ENCODE measurements at places on chromosomes 2 and 18.

GRCh38 chr18:32920796-32921787 is 148.3 kb upstream of the KLHL14 start:
- DNase-seq, result peak; percentile 74

DNA sequence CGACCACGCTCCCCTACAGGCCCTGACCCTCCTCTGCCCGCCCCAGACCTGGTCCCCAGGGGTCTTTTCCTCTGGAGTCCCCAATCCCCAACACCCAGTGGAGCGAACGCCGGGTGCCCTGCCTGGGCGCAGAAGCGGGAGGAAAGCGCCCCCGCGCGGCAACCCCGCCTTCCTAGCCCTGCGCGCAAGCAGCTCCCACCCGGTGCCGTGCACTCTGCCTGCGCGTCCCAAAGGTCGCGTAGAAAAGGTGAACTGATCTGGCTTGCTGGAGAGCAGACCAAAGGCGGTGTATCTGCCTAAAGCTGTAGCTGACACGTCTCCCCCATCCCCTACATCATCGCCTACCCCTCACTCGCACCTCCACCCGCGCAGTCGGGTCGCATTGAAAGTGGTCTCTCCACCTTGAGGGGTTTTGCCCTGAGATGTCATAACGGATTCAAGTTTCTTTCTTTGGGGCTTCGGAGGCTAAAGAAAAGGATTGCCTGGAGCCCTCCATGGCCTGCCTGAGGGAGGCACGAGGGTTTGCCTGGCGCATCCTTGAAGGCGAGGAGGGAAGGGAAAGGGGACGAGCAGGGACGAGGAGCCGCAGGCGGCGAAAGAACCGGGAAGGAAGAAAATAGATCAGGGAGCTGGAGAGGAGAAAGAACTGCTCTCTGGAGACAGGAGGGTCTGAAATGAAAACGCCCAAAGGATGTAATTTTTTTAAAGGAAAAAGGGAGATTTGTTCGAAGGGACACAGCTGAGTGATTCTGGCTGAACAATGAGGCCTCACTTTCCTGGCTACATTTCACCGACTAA is 5.8 kb downstream of the GAD1 start:
- DNase-seq, result no peak

DNA sequence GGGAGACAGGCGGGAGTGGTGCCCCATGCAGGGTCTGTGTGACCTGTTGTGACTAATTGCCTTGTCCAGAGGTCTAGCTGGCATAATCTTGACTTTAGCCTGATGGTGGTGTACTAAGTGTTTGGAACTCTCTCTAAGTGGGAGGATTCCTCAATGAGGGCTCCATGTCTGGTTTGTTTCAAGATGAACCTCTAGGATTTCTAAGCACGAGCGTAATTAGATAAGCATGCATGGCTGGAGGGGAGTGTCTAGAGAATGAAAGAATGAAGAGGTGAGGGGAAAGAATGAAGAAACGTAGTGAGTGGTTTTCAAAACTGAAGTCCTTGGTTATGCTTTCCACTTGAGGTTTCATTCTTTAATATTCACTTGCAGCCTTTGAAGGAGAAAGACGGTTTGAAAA is 833.2 kb upstream of the GYPC start:
- DNase-seq, result no peak

GRCh38 chr18:48732767-48733424 is 194.1 kb downstream of the CTIF start:
- no peak for DNase-seq

- no peak for DNase-seq
These were observed 2.9 kb downstream of the CASP10 start for GRCh38 chr2:201185863-201186262.

DNA sequence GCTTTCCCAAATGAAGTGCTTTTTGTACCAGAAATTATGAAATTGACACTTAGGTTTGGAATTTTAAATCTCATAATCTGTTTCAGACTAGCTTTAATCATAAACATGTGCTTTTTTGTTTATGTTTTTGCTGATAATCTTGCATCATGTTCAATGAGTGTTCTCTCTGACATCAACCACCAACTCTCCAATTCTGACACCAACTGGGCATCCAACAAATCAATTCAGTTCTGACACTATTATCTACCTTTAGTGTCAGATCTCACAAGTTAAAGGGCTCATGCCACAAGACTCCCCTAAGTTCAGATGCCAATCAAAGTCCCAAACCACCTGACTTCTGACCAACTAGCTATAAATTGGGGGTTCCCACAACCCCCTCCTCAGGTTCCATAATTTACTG is 19.6 kb downstream of the PELI1 start:
- DNase-seq, result no peak

- no peak for DNase-seq
These were observed 226.9 kb downstream of the MYO3B start for GRCh38 chr2:170404846-170405245.

- no peak for DNase-seq
These were observed 460.5 kb downstream of the ERBB4 start for GRCh38 chr2:212078103-212078502.

- no peak for DNase-seq
These were observed 497 bp downstream of the COLEC12 start for GRCh38 chr18:499776-500631.

DNA sequence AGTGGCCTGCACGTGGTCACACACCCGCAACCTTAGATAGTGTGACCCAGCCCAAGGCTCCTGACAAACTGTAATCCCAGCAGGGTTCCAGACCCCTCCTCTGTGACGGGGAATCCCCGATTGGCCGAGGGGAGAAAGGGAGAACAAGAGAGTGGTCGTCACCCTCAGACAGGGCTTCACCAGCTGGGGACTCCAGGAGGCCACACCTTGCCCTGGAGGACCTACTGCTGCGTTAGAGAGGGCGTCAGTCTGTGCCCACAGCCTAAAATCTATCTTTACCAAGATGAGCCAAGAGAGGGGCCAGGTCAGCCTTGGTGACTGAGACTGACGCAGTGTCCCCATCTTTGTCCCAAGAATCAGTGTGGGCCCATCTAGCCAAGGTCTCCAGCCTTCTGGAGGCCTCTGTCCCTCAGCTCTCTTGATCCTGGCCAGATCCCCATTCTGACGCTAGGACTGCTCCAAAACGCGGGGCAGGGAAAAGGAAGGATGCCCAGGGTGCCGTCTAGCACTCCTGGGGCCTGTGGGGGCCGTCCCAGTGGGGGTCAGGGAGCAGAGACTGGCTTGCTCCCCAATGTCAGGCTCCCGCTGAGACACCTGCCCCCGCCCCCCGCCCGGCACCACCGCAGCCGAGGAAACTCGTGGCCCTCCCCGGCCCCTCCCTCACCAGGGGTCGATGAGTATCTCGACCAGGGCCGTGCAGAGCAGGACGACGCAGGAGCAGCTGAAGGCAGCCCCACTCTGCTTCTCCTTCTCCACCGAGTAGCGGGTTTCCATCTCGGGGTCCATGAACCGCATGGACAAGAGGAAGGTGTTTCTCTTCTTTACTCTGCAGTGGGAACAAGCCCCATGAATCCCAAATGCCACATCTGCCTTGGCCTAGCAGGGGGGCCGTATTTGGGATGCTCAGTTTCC is 40.9 kb downstream of the CENPO start:
- DNase-seq, result no peak

DNA sequence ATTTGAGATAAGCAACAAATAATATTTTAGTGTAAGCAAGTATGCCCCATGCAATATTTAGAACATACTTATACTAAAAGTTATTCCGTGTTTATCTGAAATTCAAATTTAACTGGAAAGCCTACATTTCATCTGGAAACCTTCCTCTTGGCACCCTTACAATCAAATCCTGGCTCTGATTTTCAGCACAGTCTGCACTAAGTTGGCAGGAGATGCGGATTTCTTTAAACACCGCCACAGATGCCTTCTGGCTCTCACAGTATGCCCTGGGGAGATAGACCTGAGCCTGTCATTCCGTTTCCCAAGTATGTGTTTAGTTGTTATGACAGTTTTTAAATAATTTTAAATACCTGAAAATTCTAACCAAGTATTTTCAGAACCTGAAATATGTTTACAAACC is 7.3 kb upstream of the MLPH start:
- no peak for DNase-seq

GRCh38 chr2:209917154-209917771 is 85.2 kb upstream of the RPE start:
- DNase-seq, result no peak

DNA sequence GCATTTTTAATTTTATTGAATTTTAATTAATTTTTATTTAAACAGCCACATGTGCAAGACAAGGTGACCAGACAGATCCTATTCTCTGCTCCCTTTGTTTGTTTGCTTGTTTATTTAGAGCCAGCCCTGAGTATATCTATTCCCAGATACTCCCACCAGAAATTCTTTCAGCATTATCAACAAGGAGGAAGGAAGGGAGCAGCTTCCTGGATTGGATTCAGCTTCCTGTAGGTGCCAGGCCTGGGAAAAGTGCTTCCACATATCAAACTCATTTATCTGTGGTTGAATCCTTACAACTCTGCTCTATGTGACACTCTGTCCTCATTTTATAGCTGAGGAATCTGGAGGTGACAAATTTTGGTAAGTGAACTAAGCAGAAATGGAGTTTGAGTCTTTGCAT is 60.5 kb upstream of the KLF7 start:
- DNase-seq, result no peak

- no peak for DNase-seq
These were observed 22.2 kb downstream of the ACVR2A start for GRCh38 chr2:147867050-147867449.

GRCh38 chr2:32760628-32761027 is 132.8 kb downstream of the TTC27 start:
- no peak for DNase-seq

GRCh38 chr2:67232936-67233335 is 164.2 kb upstream of the ETAA1 start:
- no peak for DNase-seq

DNA sequence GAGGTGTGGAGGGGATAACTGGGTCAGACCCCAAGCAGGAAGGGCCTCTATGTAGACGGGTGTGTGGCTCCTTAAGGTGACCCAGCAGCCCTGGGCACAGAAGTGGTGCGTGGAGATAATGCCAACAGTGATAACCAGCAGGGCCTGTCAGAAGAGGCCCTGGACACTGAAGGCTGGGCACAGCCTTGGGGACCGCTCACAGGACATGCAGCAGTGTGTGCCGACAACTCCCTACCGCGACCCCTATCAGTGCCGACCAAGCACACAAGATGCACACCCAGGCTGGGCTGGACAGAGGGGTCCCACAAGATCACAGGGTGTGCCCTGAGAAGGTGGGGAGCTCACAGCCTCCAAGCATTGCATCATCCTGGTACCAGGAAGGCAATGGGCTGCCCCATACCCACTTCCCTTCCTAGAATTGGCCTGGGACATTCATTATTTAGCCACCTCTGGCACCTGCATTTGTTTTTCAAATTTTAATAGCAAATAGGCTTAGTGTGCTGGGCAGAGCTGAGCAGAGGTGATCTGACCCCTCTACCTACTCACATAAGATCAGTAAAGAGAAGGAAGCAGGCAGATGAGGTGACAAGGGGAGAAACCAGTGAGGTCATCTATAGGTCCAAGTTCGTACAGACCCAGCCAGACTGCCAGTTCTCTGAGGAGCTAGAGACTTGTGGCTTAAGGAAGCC is 55.2 kb downstream of the BCL11A start:
- no peak for DNase-seq

- no peak for DNase-seq
These were observed 47.0 kb downstream of the STAT4 start for GRCh38 chr2:191103774-191104173.

GRCh38 chr2:161250864-161251436 is 57.3 kb upstream of the PSMD14 start:
- DNase-seq, result peak; percentile 8

GRCh38 chr2:27085673-27086089 is 891 bp upstream of the KHK start:
- no peak for DNase-seq

- DNase-seq, result no peak
These were observed 426.0 kb downstream of the MBD2 start for GRCh38 chr18:53798516-53798915.

DNA sequence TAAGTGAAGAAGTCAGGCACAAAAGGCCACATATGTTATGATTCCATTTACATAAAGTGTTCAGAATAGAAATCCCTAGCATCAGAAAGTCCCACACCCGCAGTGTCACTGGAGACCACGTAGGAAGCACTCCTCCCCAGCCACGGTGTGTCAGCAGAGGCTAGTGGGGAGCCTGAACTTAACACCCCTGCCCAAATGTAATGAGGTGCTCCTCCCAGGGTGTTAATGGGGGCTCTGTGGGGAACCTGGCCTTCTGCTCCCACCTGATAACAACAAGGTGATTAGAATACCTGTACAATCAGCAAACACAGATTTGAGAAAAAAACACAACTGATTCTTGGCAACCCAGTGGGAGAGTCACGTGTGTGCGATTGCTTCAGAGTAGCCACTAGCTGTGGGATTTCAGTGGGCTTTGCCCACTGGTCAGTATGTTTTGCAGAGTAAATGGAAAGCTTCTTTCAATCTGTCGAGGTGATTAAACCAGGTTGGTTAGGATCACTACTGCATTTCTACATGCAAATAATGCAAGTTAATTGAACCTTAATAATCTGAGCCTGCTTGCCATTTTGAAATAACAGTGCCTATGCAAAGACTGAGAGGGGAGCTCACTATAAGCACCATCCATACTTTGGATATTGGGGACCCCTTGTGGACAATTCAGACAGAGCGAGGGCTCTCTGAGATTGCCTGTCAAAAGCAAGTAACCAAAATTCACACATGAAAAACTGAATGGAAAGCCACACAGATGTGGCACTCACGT is 20.6 kb upstream of the ATRAID start:
- peak; percentile 47 for DNase-seq

GRCh38 chr2:155391613-155392130 is 693.2 kb downstream of the KCNJ3 start:
- no peak for DNase-seq

- DNase-seq, result no peak
These were observed 732.6 kb upstream of the CDH7 start for GRCh38 chr18:65018184-65018583.

GRCh38 chr2:54574860-54575247 is 118.7 kb downstream of the SPTBN1 start:
- DNase-seq, result no peak

- DNase-seq, result no peak
These were observed 76.4 kb downstream of the KANSL1L start for GRCh38 chr2:210094787-210095186.

- DNase-seq, result no peak
These were observed 389.8 kb downstream of the FIGN start for GRCh38 chr2:163345795-163346573.

DNA sequence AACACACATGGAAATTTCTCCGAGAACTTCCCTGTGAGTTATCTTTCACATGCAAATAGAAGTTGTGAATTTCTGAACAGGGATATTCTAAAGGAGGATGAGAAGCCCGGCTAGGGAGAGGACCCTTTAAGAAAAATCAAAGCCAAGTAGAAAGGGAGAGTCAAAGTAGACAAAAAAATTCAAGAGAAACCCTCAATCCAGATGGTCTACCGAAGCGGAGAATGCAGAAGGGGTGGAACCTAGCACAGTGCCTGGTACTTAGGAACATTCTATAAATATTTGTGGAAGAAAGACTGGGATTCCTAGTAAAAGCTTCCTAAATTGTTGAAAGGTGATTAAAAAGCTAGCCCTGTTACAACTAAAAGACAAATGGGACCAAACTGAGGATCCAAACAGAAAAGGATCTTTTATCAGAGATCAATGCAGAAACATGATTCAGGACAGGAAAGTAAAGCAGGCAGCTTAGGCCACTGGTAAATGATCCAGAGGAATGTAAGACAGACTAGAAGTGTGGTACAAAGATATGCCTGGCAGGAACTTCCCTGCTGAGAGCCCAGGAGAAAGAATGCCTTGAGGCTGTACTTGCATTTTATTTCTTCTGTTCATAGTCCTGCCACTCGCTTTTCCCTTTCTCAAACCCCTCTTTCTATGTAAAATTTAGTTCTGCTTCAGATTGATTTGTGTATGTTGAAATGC is 19.5 kb upstream of the GLS start:
- peak; percentile 65 for DNase-seq
